ENCODE measurements at places on chromosomes 3 and 15.

GRCh38 chr15:68792901-68793766, 27.6 kb downstream of the ANP32A start:
- DNase-seq: no peak

DNA sequence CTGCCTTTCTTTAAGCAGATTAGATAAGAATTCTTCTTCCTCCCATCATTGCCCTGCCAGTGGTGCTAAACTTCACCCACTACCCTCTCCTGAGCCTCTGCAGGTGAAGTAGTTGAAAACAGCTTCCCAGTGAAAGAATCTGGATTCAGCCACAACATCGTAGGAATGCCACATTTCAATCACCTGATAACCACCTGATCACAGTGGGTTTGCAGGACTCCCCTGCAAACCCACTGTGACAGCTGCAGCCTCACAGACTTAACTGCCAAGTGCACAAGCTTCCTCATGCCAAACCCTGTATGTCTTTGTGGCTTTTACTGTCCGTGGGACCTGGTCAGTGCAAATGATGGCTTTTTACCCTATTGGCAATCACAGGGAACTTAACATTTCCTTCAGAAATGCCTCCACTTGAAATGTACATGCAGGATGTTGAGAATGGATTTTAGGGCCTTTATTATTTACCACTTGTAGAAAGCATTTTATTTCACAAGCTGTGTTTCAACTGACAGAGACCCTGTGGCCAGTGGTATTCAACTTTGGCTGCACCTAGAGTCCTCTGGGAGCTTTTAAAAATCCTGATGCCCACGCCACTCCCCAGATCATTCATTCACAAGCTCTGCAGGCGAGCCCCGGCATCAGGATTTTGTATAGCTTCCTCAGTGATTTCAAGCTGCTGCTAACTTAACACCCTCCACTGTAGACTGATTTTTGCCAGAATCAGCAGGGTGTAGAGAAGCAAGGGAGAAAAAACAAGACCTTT, 49.1 kb downstream of the OXNAD1 start:
- DNase-seq: no peak

DNA sequence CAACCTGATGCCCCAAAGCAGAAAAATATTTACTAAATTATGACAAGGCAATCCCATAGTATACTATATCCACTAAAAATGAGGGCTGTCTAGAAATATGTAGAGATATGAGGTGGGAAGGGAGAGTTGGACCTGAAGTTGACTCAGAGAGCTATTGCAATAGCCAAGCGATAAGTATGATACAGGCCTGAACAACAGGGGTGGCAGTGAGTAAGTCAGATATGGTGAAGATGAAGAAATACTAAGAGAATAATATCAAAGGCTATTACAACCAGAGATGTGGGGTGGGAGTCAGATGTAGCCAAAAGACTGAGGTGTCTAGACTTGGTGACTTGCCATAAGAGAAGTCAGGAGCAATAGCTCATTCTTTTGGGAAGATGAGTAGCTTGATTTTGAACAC, 9.2 kb downstream of the HSPBAP1 start:
- DNase-seq: no peak

GRCh38 chr3:42755681-42756578, 17.1 kb downstream of the CCDC13 start:
- DNase-seq: no peak

GRCh38 chr3:67737906-67738865, 83.8 kb upstream of the SUCLG2 start:
- DNase-seq: no peak

- DNase-seq: no peak
These were observed at the start of gene TRANK1 for GRCh38 chr3:36944641-36945270. Gene TRANK1, minus strand, starts transcription at chr3:36945054. Its CDS starts 245 bp downstream, at chr3:36944809.

GRCh38 chr3:7657214-7658112, 796.5 kb downstream of the GRM7 start:
- no peak for DNase-seq

DNA sequence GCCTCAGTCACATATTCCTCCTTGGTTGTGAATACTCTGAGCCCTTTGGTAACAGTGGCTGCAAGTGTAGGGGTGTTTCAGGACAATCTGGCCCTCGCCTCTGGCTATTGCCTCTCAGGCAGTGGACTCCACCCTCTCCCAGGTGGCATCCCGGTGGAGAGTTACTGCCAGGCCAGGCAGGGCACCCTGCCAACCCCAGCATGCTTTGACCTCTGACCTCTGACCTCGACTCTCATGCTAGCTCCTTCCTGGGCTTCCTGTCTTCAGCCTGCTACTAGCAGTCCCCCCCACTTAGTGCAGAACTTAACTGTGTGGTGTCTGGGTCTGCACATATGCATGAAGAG, 5.5 kb downstream of the TM6SF1 start:
- DNase-seq: no peak

GRCh38 chr15:43135351-43135750, 2.0 kb downstream of the TMEM62 start:
- DNase-seq: no peak

DNA sequence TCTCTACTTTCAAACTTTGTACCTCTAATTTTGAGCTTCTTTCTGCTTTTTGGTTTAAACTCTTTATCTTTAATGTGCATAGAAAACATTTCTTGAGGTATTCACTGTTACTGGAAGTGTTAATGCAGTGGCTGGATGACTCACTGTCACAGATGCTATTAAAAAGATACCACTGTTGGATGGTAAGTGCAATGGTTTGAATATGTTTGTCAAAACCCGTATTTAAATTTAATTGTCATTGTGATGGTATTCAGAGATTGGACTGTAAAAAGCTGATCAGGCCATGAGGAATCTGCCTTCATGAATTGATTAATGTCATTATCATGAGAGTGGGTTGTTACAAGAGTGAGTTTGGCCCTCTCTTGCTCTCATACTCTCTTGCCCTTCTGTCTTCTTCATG, 70.6 kb downstream of the AP4E1 start:
- no peak for DNase-seq

DNA sequence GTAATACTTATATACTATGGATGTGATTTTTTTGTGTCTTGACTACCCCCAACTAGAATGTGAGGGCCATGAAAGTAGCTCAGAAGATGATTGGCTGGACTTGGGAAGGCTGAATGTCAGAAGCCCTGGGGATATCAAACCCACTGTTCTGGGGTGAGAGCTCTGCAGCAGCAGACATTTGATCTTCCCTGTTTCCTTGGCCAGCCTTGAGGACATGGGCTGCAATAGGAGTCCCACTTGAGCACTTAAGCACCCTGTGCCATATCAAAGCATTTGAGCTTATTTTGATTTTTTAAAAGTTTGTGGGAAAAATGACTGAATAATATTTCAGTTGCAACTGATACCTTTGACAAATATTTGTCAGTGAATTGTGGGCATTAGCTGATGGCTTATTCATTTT, 21.7 kb downstream of the GTF2E1 start:
- DNase-seq: no peak

GRCh38 chr3:148599481-148599880, 98.2 kb upstream of the AGTR1 start:
- no peak for DNase-seq

GRCh38 chr15:48396020-48396419, 64.8 kb downstream of the DUT start:
- no peak for DNase-seq

DNA sequence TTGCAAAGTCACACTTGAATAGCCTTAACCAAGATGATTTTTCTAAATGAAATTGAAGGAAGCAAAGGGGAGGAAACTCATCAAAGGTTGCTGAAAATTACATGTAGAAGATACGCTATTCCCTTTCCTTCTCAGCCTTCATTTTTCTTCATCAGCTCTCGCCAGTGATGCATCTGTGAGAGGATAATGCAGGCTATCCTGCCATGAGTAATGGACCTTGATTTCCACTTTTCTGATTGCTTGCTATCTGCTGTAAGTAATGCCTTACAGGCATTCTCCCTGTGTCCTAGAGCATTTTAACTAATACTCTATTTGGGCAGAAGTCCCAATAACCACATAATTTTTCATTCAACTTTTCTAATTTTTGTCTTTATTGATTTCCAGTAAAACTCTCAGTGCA, 162.6 kb downstream of the BBX start:
- DNase-seq: no peak

DNA sequence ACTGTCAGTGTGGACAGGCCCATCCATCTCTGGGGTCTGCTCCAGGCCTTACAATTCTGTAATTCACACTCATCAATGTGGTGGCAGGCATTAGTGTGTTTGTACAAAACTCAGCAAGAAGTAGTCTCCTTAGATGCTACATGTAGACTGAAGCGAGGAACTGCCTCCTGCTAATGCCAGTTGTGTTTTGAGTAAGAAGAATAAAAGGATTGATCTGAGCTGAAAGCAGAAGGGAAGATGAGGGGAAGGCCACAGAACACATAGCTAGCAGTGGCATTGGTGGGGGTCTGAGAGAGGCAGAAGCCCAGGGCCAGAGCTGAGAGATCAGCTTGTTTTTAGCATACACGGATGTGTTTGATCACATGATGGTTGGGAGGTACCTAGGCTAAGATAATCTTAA, 144.1 kb downstream of the TIGIT start:
- DNase-seq: no peak

- DNase-seq: no peak
These were observed 26.2 kb upstream of the HHATL start for GRCh38 chr3:42728668-42729364.

DNA sequence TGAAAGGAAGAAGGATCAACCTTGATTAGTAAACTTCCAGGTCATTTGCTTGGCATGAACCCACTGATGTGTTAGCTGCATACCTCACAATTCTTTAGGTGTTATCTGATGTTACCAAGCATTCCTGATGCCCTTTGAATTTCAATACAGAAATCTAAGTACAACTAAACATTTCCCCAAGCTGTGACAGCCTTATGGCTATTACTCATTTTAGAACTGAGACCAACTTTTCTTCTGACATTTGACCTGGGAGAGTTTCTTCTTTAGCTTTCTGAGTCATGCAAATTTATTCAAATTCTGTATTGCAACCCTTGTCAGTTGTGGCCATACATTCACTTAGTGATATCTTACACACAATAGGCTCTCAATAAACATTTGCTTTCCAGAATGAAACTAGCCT, 124.3 kb downstream of the TIGIT start:
- no peak for DNase-seq

GRCh38 chr3:110474397-110474796, 597.2 kb upstream of the NECTIN3 start:
- no peak for DNase-seq

DNA sequence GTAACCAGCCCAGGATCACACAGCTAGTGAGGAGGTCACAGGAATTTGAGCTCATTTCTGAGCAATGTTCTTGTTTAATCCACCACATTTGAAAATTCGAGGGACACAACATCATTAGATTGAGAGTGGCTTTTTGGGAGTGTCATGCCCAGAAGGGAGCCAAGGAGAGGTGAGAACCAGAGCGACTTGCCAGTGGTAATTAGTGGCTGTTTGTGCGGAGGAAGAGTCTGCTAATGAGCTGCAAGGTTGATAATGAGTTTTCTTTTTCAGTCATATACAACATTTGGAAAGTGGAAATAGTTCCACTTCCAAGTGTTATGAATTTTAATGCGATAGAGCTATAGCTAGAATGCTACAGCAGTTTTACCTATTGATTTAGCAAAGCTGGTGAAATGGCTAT, 19.7 kb downstream of the GABRA5 start:
- DNase-seq: no peak

DNA sequence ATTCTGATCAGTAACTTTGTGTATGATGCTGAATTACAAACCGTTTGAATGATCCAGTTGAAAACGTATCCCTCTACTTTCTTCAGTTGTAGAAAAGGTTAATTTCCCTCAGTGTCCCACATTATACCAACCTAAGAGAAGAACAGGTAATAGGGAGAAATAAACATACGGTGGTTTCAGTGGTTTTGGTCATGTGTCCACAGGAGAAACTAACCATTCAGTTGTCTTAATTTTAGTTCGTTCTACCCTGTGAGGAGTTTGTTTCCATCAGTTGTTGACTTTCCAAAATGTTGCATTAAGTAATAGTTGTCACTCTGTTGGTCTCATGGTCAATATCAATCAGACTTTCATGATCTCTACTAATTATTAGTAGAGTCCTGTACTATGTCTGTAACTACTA, 15.1 kb downstream of the CALML4 start:
- DNase-seq: no peak

- no peak for DNase-seq
These were observed 1.2 kb downstream of the NT5DC2 start for GRCh38 chr3:52532517-52532837.
